ENCODE measurements at places on chromosomes 11 and 22.

- H3K4me1 ChIP-seq, result peaks cover under 1% of the 10 kb centered on the region
- no peaks in the 10 kb centered on the region for H3K27me3 ChIP-seq
- no peak for DNase-seq
- no peak overlapping the region for H3K4me3 ChIP-seq
Measured at GRCh38 chr11:123392431-123392830, 37.6 kb upstream of the GRAMD1B start.

DNA sequence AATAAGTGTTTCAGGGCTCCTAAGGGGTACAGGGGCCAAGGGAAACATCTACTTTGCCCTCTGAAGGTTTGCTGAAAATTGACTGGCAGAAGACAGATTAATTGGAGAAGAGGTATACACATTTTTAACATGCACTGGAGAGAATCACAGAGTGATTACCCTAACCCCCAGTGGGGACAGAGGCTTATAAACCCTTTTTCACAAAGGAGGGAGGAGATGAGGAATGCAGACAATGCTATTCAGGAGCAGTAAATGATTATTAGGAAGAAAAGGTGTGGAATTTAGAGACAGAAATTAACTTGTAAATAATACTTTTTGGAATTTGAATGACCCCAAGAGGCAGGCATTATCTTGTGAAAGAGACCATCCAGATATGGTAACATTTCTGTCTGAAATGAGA is 582.4 kb upstream of the B3GAT1 start:
- no peak overlapping the region for H3K4me3 ChIP-seq
- no peaks in the 10 kb centered on the region for H3K4me1 ChIP-seq
- H3K27me3 ChIP-seq, result no peaks in the 10 kb centered on the region
- no peak for DNase-seq
- H3K27ac ChIP-seq, result no peak overlapping the region

- no peaks in the 10 kb centered on the region for H3K36me3 ChIP-seq
- no peak overlapping the region for H3K4me3 ChIP-seq
- no peaks in the 10 kb centered on the region for H3K27me3 ChIP-seq
- DNase-seq, result no peak
- no peaks in the 10 kb centered on the region for H3K4me1 ChIP-seq
Measured at GRCh38 chr11:21646351-21646750, 546.5 kb upstream of the ANO5 start.

- H3K27me3 ChIP-seq, result no peaks in the 10 kb centered on the region
- peaks cover 71% of the 10 kb centered on the region for H3K36me3 ChIP-seq
- H3K4me3 ChIP-seq, result no peak overlapping the region
- no peak for DNase-seq
- H3K27ac ChIP-seq, result no peak overlapping the region
Measured at GRCh38 chr11:85656777-85657176, 8.2 kb downstream of the CREBZF start.

GRCh38 chr11:36411202-36411640 is 98.9 kb downstream of the TRAF6 start:
- no peak overlapping the region for H3K4me3 ChIP-seq
- peaks cover 4% of the 10 kb centered on the region for H3K36me3 ChIP-seq
- no peak overlapping the region for H3K27ac ChIP-seq
- no peaks in the 10 kb centered on the region for H3K27me3 ChIP-seq

GRCh38 chr22:25054943-25055511 is 102.5 kb downstream of the KIAA1671 start:
- no peak overlapping the region for H3K4me3 ChIP-seq
- DNase-seq, result peak; percentile 33
- no peak overlapping the region for H3K27ac ChIP-seq
- no peaks in the 10 kb centered on the region for H3K36me3 ChIP-seq
- no peaks in the 10 kb centered on the region for H3K4me1 ChIP-seq

DNA sequence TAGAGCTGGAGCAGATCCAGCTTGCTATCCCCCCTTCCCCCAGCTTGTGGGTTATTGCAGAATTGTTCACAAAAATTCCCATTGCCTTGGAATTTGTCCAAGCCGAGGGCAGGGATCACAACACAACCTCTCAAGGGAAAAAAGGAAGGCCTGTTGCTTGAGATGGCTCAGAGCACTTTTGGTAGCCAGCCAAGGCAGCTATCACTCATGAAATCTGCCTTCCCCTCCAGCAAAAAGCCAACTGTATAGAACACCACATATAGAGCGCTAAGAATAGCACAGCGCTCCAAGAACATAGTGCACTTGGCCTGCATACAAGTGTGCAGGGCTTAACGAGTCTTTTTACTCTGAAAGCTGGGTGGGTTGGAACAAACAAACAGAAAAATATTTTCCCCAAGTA is 46.2 kb downstream of the FAM83F start:
- DNase-seq, result peak; percentile 42
- H3K4me3 ChIP-seq, result no peak overlapping the region
- H3K27ac ChIP-seq, result no peak overlapping the region
- H3K36me3 ChIP-seq, result no peaks in the 10 kb centered on the region
- H3K27me3 ChIP-seq, result peaks cover 9% of the 10 kb centered on the region

DNA sequence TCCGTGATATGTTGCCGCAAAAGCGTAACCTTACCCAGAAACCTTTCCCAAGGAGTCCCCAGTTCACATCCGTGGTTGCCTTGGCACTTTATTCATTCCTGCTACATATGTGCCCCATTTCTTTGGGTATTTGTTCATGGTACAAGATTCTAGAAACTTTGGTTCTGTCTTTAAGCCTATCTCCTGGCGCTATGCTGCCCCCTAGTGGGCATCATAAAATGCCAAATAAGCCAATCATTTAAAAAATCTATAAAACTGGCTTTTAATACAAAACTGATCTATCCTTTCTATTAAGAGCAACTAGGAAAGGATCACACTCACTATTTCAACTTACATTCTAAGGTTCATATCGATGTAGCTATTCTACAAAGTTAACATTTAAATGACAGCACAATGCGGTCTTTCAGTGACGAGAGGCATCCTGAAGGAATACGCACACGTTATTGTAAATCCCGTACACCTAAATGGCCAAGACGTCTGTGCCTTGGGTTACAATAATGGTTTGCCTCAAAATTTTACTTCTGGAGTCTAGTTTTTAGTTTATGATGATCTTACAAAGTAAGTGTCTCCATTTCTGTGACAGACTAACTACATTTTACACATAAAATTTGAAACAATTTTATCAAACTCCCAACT is 16.2 kb downstream of the PIWIL3 start:
- H3K27ac ChIP-seq, result no peak overlapping the region
- DNase-seq, result peak; percentile 66
- no peaks in the 10 kb centered on the region for H3K4me1 ChIP-seq
- H3K27me3 ChIP-seq, result peaks cover 46% of the 10 kb centered on the region
- H3K36me3 ChIP-seq, result no peaks in the 10 kb centered on the region

- H3K4me3 ChIP-seq, result no peak overlapping the region
- DNase-seq, result peak; percentile 50
- no peaks in the 10 kb centered on the region for H3K27me3 ChIP-seq
- H3K4me1 ChIP-seq, result peaks cover 19% of the 10 kb centered on the region
- H3K36me3 ChIP-seq, result no peaks in the 10 kb centered on the region
Measured at GRCh38 chr11:65565624-65566453, 4.4 kb upstream of the ZNRD2 start.

DNA sequence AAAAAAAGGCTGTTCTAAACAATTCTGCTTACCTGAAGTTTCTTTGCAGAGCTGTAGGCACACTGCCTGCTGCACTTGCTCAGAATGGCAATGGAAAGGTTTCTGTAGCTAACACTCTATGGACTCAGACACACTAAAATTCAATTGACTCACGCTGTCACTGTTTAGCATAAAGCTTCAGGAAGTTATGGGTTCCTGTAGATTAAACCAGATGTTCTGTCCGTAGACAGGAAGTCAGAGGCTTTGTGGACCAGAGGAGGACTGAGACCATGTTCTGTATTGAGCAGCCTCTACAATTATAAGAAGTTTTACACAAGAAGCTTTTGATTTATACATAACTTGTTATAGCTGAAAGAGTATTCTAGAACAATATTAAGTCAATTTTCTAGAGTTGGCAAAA is 70.4 kb downstream of the GLYATL1 start:
- H3K36me3 ChIP-seq, result no peaks in the 10 kb centered on the region
- no peak overlapping the region for H3K4me3 ChIP-seq
- H3K27ac ChIP-seq, result no peak overlapping the region
- no peaks in the 10 kb centered on the region for H3K27me3 ChIP-seq

DNA sequence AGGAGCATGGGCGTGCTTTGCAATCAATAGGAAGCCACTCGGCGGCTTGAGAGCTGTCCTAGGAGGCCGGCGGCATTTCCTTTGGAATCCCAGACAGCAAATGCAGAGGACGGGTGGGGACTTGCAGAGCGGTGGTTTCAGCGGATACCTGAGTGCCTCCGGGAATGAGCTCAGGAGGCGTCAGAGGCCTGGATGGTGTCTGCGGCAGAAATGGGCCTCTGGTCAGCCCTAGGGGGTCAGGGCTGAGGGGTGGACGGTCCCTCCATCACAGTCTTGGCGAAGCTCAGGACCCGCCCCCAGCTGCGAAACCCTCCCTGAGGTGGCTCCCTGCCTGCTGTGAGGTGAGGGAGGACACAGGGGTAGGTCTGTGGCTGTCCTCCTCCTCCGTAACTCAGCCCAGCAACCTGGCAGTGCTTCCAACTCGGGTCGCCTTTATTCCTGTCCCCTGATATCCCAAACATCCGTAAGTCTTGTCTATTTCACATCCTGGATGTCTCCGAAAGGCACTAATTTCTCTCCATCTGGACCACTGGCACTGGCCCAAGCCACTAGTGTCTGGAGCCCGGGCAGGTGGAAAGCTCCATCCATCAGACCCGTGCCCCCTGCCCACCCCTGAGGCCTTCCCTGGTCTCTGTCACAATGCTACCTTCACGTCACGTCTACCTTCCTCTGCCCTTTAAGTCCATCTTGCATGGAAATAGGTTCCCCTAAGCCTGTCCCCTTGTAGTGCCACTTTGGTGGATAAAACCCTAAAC is 686.6 kb downstream of the BRD1 start:
- no peaks in the 10 kb centered on the region for H3K4me1 ChIP-seq
- H3K27ac ChIP-seq, result no peak overlapping the region
- DNase-seq, result no peak
- no peaks in the 10 kb centered on the region for H3K27me3 ChIP-seq
- H3K4me3 ChIP-seq, result no peak overlapping the region

GRCh38 chr11:28539239-28540030 is 431.2 kb downstream of the METTL15 start:
- no peak overlapping the region for H3K27ac ChIP-seq
- no peaks in the 10 kb centered on the region for H3K27me3 ChIP-seq
- DNase-seq, result no peak
- no peaks in the 10 kb centered on the region for H3K4me1 ChIP-seq

DNA sequence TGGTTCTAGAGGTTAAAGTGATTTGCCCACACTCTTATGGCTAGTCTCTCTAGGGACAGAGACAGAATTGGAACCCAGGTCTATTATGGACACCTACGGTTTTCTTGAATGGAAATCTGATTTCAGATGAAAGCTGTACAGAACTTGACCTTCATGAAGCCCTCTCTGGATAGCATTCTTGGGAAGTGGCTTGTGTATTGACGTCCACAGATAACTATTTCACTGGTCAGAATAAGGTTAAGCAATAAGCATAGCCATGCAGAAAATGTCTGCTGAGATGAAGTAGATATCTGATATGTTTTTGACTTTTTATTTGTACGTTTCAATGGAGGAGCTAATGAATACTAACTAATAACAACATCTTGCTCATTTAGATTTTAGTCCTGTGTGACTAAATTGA is 1.1 kb downstream of the TLCD5 start:
- 0 out of 2 replicates have a peak, but pooled peaks cover 5% of the 10 kb centered on the region for H3K36me3 ChIP-seq
- DNase-seq, result peak; percentile 83
- H3K4me3 ChIP-seq, result peak overlapping the region; percentile 84
- no peaks in the 10 kb centered on the region for H3K27me3 ChIP-seq
- peak overlapping the region; percentile 81 for H3K27ac ChIP-seq

DNA sequence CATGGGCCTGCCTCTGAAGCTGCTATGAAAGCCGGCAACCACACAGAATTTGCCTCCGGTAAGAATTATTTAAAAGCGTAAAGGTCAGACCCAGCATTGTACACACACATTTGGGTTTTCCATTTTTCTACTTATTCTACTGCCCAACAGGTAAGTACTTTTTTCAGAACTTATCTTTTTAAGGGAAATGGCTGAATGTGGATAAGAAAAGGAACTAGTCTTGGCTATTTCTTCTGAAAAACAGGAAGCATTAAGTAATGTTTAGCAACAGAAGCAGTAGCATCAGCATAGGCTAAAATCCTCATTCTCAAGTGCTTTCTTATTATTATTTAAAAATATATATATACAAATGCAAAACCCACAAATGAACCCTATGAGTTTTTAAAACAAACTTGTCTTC is 103.1 kb downstream of the MPPED2 start:
- H3K36me3 ChIP-seq, result no peaks in the 10 kb centered on the region
- no peak overlapping the region for H3K27ac ChIP-seq
- no peaks in the 10 kb centered on the region for H3K27me3 ChIP-seq
- no peak for DNase-seq

GRCh38 chr22:18023509-18024275 is 669 bp downstream of the MICAL3 start:
- peak overlapping the region; percentile 87 for H3K4me3 ChIP-seq
- H3K36me3 ChIP-seq, result no peaks in the 10 kb centered on the region
- H3K27ac ChIP-seq, result peak overlapping the region; percentile 60
- peak; percentile 96 for DNase-seq

DNA sequence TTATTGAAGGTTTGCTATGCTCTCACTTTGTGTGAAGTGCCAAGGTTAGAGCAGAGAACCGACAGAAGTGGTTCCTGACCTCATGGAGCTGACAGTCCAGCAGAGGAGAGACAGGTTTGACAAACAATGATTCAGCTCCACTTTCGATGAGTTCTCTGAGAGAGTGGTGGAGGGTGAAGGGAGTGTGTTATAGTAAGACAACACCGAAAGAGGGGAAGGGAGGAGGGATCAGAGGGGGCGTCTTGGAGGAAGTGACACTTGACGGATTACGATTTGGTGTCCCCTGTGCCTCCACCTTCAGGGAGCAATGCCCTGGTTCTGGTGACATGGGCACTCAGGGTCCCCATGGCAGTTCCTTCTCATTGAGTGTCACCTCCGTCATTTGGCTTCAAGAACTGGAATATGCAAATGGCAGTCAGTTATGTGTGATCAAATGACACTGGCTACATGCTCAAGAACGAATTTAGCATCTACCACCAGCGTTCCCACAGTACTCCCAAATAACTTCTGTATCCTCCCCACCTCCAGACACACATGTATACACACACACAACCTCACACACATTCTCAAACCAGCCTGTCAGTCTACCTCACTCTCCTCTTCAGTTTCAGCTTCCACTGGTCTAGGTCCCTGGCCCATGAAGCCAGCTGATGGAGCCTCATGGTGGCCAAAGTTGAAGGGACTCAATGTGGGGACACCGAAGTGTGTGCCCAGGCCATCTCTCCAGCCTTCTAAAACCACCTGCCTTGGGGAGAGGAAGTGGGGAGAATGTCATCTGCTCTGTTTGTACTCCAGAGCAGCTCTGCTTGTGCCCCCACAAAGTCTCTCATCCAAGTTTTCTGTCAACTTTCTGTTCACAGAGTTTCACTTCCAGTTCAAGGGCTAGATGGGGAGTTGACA is 31.4 kb upstream of the NUP160 start:
- H3K27ac ChIP-seq, result no peak overlapping the region
- H3K4me3 ChIP-seq, result no peak overlapping the region
- DNase-seq, result no peak

Data from GM23248 (cell line).